ENCODE measurements at places on chromosomes 13 and 19.

- DNase-seq = no peak
Measured at GRCh38 chr19:18399008-18399407, 1.6 kb upstream of the LRRC25 start.

DNA sequence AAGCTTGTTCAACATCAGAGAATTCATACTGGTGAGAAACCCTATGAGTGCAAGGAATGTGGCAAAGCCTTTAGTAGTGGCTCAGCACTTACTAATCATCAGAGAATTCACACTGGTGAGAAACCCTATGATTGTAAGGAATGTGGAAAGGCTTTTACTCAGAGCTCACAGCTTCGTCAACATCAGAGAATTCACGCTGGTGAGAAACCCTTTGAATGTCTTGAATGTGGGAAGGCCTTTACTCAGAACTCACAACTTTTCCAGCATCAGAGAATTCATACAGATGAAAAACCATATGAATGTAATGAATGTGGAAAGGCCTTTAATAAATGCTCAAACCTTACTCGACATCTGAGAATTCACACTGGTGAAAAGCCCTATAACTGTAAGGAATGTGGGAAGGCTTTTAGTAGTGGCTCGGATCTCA, 25.2 kb downstream of the ZNF383 start:
- DNase-seq = no peak

GRCh38 chr19:46014534-46014933, 8.3 kb downstream of the PGLYRP1 start:
- DNase-seq = no peak

- DNase-seq = no peak
Measured at GRCh38 chr13:97372936-97373335, 61.0 kb upstream of the RAP2A start.

- peak; percentile 62 for DNase-seq
Measured at GRCh38 chr19:19034204-19034624, 811 bp downstream of the ARMC6 start.

DNA sequence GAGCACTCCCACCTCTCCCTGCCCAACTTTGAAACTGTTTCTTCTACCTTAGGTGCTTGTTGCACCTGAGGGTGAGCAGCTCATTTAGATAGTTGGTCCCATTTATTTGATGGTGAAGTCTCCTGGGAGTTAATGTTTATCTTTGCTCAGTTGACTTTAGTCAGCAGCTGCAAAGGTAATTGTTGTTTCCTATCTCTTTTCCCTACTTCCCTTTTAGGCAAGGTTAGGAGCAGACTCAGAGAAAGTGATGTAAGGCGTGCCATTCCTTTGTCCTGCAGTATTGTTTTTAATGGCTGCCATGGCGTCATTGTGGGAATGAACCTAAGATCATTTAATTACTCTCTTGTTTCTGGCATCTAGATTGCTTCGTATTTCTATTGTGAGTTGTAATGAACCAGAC, 11.6 kb downstream of the AKAP11 start:
- DNase-seq = no peak

DNA sequence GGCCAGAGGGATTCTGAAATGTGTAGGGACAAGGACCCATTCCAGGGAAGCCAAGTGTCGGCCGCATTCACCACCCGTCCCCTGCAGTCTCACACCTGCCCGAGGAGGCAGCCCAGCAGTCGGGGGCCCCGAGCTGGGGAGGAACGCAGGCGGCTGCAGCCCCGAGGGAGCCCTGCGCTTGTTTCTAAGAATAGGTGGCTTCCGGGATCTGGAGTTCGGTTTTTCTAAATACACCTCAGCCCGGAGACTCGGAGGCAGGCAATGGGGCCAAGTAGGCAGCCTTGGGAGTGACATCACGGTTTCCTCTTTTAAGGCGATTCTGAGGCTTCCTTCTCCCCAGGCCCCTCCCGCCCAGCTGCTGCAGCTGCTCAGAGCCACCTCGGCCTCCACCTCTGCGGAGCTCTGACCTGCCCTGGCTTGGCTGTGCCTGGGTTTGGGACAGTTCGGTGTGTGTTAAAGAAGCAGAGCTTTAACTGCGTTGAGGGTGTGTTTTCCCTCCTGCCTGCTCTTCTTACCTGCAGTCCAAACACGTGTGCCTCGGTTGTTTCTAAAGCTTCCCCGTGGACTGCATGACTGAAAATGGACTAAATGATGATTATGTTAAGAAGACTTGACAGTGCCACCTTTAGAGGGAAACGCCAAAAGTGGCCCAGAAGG, 80.5 kb downstream of the COL4A2 start:
- peak; percentile 87 for DNase-seq

- DNase-seq = no peak
Measured at GRCh38 chr13:43994999-43995859, 115.5 kb downstream of the LACC1 start.

DNA sequence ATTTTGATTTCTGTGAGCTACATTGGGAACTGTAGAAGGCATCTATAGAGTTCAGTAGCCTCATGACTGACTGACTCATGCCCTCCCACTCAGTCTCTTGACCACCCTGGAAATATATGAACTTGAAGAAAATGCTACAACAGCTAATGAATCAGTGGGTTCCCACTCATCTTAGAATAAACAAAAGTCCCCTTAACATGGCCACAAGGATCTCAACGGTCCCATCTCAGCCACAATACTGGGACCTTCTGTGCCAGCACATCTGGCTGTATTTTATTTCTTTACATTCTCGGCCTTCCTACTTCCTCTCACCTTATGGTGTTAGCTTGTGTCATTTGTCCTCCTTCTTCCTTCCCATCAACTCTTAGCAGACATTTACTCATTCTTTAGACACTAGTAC, 619.8 kb downstream of the DCT start:
- no peak for DNase-seq

- peak; percentile 89 for DNase-seq
Measured at GRCh38 chr13:27362064-27362751, 62.2 kb upstream of the GTF3A start.

Data from femur (tissue), 1 donor.